ENCODE measurements at places on chromosomes 2 and 18. TPM values are rescaled to one million over a fixed set of nuclear protein-coding genes. Genes with fewer than 3 reads are reported as not detected.

DNA sequence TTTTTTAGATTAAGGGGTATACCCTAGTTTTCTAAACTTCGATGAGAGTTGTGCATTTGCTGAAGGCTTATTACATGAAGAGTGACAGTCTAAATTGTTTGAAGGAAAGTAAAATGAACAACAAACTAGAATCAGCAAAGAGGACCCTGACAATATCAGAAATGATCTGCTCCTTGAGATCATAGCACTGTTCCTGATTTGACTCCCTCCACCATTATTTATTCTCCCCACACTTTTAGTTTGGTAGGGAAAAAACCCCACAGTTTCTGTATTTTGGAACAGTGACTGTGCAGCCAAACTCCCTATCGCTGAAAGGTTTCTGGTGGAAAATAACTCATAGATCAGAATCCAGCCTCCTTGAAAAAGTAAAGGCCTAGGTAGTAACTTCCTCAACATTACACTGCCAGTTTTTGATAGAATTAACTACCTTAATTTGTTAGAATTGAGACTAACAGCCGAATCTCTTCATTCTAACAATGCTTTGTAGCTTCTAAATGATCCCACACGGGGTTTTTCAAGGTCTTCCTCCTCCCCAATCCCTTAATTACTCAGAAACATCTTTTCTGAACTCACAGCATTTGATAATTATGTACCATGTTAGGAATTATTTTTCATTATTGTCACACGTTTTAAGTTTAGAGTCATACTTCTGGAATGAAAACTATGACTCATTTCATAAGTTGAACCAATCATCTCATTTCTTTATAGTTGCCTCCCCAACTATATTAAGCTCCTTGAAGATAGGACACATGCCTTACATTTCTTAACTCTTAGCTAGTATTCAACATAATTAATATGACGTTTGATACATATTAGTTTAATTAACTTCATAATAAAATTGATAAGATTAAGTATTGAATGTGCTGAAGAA lies 2.9 kb downstream of the MYL12A start:
- DNase-seq, result no peak

- DNase-seq, result no peak
Observed at GRCh38 chr2:160073284-160073888, 11.0 kb upstream of the PLA2R1 start.

GRCh38 chr18:49096021-49096420 lies 145.3 kb upstream of the SMAD7 start:
- DNase-seq, result no peak

DNA sequence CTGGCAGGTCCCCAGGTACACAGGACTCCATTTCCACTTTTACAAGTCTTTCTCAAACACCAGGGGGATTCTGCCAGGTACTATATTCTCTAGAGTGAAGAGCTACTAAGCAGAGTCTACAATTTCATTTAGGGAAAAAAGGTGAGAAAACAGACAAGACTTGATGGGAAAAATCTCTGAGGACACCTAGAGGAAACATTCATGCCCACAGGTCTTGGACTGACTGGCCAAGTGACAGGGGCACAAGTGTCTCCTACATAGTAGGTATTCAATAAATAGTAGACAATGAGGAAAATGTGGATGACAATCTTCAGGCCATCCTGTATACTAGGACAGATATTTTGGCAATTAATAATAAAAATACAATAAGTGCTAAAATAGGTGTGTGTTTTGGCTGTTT lies 228.6 kb downstream of the CLIP4 start:
- DNase-seq, result no peak

DNA sequence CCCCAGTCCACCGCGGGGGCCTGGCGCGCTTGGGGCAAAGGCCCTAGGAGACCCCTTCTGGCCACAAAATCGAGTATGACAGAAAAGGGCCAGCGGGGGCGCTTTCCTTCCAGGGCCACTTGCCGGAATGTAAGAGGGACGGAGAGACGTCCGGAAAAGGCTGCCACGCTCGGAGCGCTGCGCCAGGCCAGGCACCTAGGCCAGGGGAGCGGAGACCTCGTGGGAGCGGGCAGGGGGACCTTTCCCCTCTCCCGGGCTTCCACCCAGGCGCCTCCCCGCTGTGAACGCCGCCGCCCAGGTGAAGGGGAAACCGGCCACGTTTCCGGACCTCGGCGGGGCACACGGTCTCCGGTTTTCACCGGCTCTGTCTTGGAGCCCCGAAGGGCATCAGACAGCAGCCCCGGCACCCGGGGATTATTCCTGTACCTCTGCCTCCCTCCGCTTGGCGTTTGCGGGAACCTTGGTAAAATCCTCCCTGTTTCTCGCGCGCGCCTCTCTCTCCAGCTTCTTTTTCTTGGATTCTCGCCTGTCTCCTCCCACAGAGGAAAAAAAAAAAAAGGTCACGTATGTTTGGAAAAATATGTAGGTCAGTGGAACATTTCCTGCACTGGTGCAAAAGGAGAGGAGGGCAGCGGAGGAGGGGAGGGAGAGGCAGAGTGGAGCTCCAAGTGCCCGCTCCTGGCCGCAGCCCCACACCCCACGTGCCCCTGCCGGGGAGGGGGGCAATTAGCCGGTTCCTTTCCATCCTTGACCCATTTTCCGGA lies 1.2 kb upstream of the NPAS2 start:
- peak; percentile 85 for DNase-seq

DNA sequence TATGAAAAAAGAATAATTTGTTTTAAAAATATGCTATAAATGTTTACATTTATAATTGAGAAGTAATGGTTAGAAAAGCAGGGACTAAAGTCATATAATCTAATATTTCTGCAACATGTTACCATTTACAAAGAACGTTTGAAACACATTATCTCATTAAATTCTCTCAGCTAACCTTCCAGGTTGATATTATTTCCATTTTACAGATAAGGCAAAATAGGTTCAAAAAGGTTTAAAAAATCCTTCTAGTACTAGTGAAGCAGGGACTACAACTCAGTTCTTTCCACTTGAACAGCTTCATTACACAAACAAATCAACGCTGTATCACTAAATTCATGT lies 875 bp downstream of the FASTKD1 start:
- DNase-seq, result no peak

DNA sequence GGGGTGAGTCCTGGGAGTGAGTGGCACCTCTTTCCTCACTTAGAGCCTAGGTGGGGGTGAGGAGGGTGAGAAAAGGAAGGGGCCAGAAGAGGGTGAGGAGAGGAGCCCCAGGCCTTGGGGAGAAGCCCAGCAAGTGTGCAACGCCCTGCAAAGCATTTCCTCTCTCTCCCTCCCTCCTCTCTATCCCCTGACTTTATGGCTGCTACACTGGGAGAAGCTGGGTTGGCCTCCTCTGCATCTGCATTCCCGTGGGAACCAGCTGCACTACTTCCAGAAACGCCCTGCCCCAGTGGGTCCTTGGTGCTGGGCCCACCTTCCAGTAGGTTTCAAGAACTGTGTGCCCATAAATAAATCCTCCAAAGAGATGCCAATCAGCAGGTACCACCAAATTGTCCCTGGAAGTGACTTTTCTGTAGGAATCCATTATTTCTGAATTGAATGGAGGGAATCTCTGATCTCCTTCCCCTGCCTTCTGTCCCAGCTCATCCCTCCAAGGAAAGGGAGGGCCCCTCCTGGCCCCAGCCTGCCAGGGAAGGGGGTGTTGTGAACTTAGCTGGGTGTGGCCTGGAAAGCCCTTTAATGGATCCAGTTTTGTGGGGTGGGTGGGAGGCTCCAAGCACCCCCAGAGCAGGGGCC lies 95.7 kb upstream of the BOD1L2 start:
- DNase-seq, result no peak

DNA sequence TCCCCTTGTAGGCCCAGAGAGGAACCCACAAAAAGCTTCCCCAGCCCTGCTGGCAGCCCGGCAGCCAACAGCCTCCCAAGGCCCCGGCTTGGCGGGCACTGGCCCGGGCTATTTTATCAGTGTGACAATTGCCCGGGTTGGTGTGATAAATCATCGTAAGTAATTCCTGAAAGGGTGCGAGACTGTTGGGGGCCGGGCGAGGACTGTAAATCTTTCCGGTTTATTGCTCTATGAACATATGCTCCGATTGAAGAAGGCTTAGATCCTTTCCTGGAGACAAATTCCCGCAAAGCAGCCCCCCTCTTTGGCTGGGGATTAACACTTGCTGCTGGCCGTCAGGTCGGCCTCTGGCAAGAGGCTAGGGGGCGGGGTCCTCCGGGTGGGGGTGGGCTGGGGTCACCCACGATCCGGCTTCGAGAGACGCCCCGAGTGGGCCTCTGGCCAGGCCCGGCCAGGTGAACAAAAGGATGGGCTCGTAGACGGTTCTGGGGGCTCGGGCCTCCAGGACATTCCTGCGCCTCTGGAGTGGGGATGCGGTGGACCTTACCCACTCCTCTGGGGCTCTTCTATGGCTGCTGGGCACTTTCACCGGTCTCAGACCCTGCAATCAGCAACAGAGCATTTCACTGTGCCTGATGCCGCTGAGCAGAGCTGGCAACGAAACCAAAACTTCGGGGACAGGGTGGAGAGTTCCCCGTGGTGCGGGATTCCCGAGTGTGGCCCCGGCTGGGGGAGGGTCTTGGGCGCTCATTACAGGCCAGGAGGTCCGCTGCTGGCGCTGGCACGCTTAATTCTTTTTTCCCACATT lies 2.0 kb downstream of the HOXD3 start:
- DNase-seq, result no peak

The KYNU gene
- total RNA-seq, result 1.1 TPM

The DCDC2C gene
- total RNA-seq, result not detected

All from sigmoid colon (tissue), 7 donors.